ENCODE measurements at places on chromosomes 16 and 17. TPM values are rescaled to one million over a fixed set of nuclear protein-coding genes. Genes with fewer than 3 reads are reported as not detected.

DNA sequence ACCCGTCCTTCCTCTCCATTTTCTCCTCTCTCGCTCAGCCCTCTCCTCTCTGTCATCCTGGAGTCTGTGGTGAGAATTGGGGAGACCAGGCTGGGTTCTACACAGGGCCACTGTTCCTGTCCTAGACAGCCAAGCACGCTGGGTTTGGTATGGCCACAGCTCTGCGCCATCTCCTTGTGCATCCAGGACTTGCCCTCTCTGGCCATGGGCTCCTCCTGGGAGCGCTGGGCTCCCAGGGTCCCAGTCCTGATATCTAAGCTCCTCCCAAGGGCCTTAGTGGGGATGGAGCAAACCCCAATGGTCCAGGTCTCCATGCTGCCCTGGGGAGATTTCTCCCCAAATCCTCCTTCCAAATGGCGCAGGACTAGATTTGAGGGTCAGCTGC, 27.2 kb upstream of the ITGA3 start:
- no peak for DNase-seq

DNA sequence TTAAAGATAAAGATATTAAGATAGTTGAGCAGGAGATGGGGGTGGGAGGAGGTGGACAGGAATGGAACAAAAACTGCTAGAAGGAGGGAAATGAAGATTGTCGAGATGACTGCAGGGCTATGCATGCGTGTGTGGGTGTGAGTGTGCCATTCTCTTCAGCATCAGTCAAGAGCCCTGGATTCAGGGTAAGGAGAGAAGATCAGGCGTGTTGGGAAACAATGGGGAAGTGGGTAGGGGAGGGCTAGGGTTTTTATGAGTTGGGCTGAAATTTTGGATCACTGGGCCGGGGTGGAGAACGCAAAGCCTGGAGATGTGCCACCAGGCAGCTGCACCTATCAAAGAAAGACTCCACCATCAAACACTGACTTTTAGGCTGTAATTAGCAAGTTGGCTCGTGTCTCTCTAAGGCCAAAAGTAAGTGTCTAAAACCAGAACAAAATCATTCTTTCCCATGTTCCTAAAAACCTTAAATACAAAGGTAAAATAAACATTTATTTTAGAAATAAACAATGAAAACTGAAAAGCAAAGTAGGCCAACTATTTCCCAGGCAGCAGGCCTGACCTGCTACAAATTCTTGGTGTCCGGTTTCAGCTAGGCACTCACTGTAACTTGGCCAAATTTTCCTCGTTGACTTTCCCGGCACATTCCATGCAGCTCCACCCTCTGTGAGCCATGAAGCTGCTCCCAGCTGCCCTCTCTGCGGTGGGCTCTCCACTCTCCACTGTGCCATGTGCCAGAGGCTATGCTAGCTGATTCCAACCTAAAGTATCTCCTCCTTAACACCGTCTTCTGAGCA, 4.2 kb downstream of the CDRT4 start:
- DNase-seq, result no peak

GRCh38 chr16:78434401-78434800, 334.9 kb downstream of the WWOX start:
- DNase-seq, result no peak

GRCh38 chr16:85861095-85861825, 37.7 kb upstream of the IRF8 start:
- DNase-seq, result no peak

- peak; percentile 32 for DNase-seq
These were observed 14.9 kb upstream of the DDX19A start for GRCh38 chr16:70331588-70332358.

- no peak for DNase-seq
These were observed 41.4 kb upstream of the TEKT1 start for GRCh38 chr17:6872936-6873335.

DNA sequence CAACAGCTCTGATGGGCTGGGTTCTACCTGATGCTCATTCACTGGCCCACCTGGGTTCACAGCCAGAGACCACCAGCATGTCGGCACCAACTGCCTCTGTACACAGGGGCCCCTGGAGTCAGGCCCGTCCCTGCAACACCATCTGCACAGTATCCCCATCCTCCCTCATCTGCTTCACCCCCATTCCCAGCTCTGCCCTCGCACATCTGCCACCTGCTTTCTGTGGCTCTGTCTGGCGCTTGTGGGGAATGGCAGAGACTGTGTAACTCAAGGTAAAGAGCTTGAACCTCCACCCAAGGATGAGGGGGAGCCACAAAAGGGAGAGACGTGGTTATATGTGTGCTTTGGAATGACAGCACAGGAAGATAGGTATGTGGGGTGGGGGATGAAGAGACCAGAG, 27.2 kb downstream of the SMPD3 start:
- no peak for DNase-seq

DNA sequence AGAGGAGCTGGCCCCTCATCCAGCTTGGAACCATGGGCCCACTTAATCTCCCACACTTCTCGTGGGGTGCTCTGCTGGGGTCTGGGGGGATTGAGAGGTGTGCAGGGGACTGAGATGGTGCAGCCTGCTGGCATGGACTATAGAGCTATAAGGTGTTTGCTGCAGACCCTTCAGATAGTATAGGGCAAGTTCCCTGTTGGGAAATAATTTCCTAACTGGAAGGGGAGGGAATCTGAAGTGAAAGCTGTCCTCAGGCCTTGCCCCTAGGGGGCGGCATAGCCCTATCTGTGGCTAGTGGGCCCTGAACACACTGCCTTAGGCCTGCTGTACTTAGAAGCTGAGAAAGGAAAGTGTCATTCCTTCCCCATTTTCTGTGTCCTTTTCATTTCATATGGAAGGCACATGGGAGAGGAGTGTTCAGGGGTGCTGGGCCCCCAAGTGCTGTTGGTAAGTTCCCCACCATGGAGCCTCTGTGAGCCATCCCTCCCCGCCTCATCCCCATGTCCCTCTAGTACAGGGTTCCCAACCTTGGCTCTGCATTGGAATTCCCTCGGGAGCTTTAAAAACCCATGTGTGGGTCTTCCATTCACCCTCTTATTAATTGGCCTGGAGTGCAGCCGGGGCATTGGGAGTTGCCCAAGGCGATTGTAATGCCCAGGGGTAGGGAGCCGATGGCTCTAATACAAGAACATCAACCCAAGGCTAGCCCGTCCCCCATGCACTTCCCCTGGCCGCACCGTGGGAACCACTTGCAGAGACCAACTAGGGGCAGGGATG, 19.7 kb downstream of the GOSR2 start:
- DNase-seq, result peak; percentile 81

DNA sequence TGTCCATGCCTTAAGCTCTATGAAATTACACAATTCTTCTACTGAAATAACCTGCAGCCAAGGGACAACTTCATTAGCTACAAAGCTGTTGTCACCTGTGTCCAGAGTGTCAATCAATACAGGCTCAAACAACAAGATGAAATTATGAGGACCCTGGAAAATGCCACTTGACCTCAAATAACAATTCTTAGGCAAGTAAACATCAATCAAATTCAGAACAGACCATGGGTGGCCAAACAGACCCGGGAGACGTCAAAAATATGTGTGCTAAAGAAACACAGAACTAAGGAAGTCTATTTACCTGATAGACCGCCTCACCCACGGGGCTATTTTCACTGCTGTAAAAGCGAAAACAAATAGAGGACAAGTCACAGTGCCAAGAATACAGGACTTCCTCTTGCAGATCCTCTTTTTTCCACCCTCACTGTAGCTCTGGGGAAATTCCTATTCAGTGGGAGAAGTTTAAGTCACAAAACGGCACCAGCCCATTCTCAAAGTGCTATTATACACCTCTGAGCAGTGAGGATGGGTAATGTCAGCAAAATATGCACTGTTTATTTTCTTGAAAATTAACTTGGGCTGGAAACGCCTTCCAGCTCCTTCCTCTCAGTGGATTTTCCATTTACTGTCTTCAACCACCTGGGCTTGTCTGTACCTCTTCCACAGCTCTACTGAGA, 2.7 kb downstream of the LITAF start:
- no peak for DNase-seq

DNA sequence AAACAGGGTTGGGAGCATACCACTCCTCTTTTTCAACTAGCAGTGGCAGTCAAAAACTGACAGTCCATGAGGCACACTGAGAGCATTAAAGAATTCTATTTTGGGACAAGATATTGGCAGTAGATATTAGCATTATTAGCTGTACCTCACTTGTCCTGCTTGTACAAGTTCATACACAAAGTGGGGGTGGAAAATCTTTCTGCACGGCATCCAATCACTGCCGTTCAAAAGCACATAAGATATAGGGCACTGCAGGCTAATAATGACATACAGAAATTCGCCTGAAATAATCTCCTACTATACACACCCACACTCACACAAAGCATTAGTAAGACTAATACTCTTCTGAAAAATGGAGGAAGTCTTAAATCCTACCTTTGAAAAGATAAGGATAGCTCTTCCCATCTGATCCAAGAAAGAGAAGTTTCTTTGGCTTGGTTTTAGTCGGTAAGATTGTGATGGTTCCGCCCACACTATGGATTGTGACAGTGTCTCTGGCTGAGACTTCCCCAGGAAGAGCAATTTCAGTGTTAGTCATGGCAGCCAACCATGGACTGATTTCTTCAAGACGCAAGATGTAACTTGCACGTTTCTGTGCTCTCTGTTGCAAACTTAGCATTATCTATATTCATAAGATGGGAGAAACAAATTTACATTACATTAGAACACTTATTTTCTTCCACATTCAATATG, 40.6 kb upstream of the ARL6IP1 start:
- DNase-seq, result no peak

- no peak for DNase-seq
These were observed 13.2 kb downstream of the NGFR start for GRCh38 chr17:49508061-49508865.

DNA sequence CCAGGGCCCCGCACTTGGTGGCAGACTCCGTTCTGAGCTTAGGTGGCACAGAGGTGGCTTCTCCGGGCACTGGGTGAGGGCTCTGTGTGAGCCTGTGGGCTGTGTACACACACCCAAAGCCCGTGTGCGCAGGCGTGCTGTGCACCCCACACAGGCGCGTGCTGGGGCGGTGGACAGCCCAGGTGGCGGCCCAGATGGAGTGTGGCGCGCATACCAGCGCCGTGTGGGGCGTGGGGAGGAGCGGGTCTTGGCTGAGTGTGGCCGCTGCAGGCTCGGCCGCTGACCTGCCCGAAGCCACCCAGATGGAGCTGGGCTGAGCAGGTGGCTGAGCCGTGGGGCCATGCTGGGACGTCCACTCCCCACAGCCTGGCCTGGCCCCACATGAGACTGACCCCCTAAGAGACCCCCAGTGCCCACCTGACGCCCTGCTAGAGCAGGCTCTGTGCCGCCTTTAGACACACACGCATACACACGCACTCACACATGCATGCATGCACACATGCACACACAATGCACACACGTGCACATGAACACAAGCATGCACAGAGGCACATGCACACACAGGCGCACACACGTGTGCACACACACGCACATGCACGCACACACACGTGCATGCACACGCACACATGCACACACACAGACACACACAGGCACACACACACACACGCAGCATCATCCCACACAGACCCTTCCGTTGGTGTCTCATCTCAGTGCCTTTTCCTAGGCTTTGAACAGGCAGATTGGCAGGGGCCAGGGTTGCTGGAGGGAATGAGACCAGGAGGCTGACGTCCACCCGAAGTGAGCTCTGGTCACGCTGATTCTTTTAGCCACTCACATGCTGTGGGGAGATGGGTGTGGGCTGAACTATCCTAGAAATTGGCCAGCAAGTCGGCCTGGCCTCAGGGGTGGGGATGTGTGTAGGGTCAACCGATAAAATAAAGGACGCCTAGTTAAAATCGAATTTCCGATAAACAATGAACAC, 2.1 kb downstream of the PRR35 start:
- DNase-seq, result no peak

GRCh38 chr17:60627124-60627523, 27.1 kb downstream of the PPM1D start:
- DNase-seq, result no peak

DNA sequence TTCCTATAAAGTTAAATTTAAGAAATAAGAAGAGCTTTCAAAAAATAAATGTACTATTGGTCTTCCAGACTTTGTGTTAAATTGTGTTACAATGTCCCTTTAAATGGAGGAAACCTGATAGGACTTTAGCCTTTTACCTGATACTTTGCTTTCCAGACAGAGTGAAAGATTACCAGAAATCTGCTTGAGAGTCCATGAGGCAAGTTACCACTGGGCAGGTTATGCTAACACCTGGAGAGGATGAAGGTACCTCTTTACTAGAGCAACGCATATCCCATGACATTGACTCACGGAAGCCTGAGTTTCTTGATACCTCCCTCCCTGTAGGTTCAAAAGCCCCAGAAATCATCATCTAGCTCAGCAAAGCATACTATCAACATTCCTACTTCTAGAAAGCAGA, 143.9 kb upstream of the C17orf78 start:
- no peak for DNase-seq

GRCh38 chr16:87278191-87279093, 38.8 kb downstream of the C16orf95 start:
- peak; percentile 82 for DNase-seq

DNA sequence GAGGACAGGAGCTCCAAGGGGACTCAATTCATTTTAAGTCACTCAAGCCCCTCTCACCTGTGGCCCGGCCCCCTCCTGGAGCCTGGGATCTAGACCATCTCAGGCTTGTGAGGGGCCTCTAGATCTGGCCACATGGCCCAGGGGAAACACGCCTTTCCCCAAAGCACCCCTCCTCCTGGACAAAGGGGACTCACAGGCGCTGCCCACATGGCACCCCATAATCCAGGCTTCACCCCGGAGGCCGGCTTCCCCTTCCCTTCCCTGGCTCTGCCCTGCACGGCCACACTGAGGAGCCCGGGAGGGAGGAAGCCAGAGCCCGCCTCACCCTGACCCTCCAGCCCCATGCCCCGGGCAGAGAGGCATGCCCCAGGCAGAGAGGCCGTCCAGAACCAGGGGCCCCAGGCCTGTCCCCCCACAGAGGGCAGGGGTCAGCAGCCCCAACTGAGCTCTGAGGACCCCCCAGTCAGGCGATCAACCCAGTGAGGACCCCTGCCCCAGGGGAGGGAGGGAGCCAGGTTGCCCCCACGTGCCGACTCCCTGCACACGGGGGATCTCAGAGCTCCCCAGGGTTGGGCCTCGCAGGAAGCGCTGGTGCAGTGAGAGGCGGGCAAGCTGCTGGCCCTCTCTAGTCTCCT, 10.9 kb downstream of the HS3ST6 start:
- DNase-seq, result no peak

The CDRT4 gene
- 3.1 TPM for total RNA-seq

The SHCBP1 gene
- 18.0 TPM for total RNA-seq

The EFCAB3 gene
- not detected for total RNA-seq

The AIPL1 gene
- not detected for total RNA-seq

The BRIP1 gene
- 11.7 TPM for total RNA-seq

The KRT12 gene
- 1.9 TPM for total RNA-seq

The MT1A gene
- not detected for total RNA-seq

The BLMH gene
- 106 TPM for total RNA-seq

The ZNF597 gene
- 0.36 TPM for total RNA-seq

The ABCC6 gene
- total RNA-seq, result not detected

The CYB5D1 gene
- 6.9 TPM for total RNA-seq

The MRPL27 gene
- 96.3 TPM for total RNA-seq

Data from K562 (cell line).